ENCODE measurements at places on chromosomes 12 and 14. TPM values are rescaled to one million over a fixed set of nuclear protein-coding genes. Genes with fewer than 3 reads are reported as not detected.

Gene BICDL1
- not detected for total RNA-seq

Gene CORO1C
- 357 TPM for total RNA-seq

DNA sequence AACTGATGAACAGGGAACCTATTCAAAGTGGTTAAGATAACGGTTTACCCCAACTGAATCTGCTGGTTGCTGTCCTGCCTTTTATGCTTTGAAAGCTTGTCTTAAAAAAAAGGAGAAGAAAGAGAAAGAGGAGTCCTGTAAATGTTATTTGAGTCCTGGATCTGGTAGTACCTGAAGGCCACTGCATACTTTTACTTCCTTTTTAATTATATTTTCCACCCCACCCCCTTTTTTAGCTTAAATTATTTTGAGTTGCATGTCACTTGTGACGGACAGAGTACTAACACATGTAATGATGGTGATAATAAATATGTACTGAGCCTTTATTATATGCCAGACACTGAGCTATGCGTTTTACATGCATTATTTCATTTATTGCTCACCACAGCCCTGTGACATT lies 2.5 kb upstream of the AMIGO2 start:
- H3K4me1 ChIP-seq, result peaks cover 7% of the 10 kb centered on the region
- DNase-seq, result no peak
- no peak overlapping the region for H3K4me3 ChIP-seq
- peak overlapping the region; percentile 97 for H3K27ac ChIP-seq

DNA sequence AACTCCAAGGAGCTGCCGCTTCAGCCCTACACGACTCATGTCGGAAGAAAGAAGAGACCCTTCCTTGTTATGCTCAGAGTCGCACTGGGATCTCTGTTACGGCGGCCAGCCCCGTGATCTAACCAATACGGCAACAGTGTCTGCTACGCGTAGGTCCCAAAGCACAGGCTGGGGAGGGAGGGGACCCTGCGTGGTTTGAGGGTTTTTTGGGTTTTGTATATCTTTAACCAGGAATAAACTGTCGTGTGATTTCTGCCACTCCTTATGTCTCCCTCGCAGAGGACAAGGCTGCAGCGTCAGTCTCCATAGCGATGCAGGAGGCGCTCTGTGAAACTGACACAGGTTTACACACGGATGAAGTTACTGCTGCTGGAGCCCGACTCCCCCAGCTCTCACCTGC lies 60.0 kb upstream of the DIO3 start:
- no peaks in the 10 kb centered on the region for H3K27me3 ChIP-seq
- no peaks in the 10 kb centered on the region for H3K4me1 ChIP-seq
- no peaks in the 10 kb centered on the region for H3K36me3 ChIP-seq
- H3K27ac ChIP-seq, result no peak overlapping the region
- no peak overlapping the region for H3K4me3 ChIP-seq

Measured in uterus (tissue), 4 donors.